ENCODE measurements at places on chromosomes 6 and 20. TPM values are rescaled to one million over a fixed set of nuclear protein-coding genes. Genes with fewer than 3 reads are reported as not detected.
A peak's percentile ranks its signal among the peaks of the same experiment; 100 is the strongest.

DNA sequence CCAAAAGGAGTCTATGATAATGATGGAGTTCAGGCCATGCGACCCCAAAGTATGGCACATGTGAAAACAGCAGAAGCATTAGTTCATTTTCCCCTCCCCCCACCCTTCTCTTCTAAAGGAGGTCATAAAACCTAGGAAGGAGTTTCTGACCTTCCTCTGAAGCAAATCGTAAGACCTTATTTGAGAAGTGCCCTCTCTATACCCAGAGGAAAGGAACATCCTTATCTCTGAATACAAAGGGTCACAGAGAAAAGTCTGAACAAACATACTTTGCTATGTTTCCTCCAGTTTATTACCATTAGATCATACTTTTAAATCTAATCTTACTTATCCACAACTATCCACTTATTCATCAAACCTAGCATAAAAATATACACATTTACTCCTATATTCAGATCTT is 48.6 kb downstream of the SLX4IP start:
- DNase-seq, result no peak

GRCh38 chr6:65064844-65065243 is 642.2 kb downstream of the EYS start:
- no peak for DNase-seq

- DNase-seq, result no peak
Observed at GRCh38 chr20:47263465-47264084, 92.9 kb downstream of the ZMYND8 start.

DNA sequence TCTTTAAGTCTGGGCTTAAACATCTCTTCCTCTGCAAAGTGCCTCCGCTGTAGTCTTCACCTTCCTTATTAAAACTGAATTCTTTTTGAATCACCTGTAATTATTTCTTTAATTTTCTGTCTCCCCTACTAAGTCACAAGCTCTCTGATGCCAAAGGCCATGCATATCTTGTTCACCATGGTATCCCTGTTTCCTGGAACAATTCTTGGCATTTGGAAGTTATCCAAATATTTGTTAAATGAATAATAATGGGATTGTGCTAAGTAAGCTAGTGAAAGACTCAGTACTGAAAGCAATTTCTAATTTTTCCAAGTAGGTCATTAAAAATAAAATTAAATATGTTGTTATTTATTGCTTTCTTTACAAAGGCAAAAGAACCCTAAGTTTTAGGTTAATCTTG is 12.2 kb downstream of the SNAP91 start:
- DNase-seq, result no peak

DNA sequence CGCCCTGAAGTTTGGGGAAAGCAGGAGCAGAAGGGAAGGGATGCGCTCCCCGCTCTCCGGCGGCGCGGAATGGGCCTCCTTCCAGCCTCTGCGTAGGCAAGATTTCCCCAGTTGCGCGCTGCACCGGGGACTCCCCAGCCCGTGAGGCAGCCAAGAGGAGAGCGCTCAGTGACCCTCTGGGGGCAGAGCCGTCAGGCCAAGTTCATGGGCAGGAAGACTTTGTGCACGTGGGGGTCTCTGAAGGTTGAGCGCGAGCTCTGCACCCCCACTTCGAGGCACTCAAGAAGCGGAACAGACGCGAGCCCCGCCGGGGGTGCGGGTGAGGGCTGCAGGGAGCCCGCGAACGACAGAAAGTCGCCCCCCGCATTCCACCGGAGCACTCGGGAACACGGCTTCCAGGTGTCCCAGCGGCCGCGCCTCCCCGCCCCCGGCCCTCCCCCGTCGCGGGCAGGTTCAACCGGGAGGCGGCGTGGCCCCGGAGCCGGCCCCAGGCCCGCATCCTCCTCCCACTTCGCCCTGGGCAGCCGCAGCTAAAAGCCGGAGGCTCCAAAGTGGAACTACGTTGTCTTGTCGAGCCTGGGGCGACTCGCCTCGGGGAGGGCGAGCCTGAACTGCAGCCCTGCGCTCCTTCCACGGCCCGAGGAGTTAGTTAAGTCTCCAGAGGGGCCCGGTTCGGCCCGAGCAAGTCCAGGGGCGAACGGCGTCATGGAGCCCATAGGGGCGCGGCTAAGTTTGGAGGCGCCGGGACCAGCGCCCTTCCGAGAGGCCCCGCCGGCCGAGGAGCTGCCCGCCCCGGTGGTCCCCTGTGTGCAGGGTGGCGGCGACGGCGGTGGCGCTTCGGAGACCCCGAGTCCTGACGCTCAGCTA is at the start of gene PPP1R3G:
Gene PPP1R3G (plus strand): TSS at position 561 of the 867 bp plus-strand sequence. CDS start 145 bp downstream, at position 706.
- DNase-seq, result peak; percentile 26

DNA sequence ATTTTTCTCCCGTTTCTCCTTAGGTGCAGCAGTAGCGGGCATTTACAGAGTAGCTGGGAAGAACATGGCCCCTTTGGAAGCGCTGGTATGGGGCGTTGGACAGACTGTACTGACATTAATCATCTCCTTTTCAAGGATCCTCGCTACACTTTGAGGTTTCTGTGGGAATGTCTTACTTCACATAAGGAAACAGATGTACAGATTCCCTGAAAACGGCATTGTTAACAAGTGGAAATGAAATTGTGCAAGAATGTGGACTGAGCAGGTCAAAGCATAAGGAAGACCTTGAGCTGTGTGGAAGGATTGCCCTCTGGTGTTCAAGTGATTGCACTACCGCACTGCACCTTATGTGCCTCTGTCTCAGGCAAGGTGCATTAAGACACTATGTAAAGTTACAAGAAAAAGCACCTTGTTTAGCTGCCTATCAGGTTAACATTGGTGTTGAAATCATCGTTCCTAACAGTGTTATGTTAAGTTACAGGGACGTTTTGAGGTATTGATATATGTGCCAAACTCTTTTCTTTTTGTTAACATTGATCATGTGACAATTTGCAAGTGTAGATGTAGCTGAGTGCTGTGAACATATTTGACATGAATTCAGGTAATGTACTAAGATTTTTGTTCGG is 38.0 kb downstream of the TMEM170B start:
- no peak for DNase-seq

DNA sequence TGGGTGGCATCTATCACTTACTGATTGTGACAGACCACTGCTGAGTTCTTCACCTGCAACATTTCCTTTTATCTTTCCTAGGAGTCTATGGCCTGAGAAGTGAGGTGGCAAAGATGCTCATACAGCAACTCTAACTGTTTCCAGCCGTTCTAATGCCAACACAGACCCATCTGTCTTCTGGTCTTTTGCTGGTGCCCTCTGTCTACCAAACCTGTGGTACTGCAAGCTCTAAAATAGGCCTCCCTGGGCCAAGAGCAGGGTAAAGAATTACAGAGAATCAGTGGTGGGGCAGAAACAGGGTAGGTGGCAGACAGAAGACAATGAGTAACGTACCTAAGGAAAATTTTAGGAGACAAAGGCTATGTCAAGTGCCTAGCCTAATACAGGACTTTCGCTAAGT is 611.0 kb upstream of the FLRT3 start:
- no peak for DNase-seq

GRCh38 chr6:6631534-6632276 is 43.2 kb downstream of the LY86 start:
- DNase-seq, result no peak

DNA sequence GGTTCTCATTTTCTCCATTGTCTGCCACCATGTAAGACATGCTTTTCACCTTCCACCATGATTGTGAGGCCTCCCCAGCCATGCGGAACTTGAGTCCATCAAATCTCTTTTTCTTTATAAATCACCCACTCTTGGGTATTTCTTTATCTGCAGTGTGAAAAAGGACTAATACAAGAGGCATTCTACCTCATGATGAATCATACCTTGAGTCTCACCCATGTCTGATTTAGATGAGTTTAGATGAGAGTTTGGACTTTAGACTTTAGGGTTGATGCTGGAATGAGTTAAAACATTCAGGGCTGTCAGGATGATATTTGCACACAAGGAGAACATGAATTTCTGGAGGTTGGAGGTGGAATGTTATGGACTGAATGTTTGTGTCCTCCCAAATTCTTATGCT is 545.6 kb downstream of the C6orf118 start:
- DNase-seq, result no peak

- no peak for DNase-seq
Observed at GRCh38 chr6:21107796-21108195, 485.8 kb upstream of the SOX4 start.

- DNase-seq, result no peak
Observed at GRCh38 chr6:155259204-155259603, 4.6 kb upstream of the CLDN20 start.

GRCh38 chr20:33875055-33875454 is 63.9 kb downstream of the CHMP4B start:
- DNase-seq, result peak; percentile 31

DNA sequence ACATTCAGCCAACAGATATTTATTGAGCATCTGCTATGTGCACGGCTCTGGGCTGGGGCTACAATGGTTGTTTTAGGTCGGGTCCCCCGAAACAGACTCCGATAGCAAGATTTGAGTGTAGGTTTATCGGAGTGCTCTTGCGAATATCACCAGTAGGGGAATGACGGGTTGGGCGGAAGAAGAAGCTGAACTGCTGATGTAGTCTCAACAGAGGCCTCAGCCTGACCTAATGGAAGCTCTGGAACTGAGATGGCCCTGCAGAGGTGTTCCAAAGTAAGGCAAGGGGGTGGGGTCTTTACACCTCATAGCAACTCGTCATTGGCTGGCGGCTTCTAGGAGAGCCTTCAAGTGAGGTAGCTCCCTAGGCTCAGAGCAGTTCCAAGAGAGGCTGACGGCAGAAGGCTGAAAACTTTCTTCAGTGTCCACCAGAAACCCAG is 1.1 kb downstream of the L3MBTL1 start:
- no peak for DNase-seq

GRCh38 chr20:32510601-32511357 is 74.4 kb downstream of the NOL4L start:
- no peak for DNase-seq

DNA sequence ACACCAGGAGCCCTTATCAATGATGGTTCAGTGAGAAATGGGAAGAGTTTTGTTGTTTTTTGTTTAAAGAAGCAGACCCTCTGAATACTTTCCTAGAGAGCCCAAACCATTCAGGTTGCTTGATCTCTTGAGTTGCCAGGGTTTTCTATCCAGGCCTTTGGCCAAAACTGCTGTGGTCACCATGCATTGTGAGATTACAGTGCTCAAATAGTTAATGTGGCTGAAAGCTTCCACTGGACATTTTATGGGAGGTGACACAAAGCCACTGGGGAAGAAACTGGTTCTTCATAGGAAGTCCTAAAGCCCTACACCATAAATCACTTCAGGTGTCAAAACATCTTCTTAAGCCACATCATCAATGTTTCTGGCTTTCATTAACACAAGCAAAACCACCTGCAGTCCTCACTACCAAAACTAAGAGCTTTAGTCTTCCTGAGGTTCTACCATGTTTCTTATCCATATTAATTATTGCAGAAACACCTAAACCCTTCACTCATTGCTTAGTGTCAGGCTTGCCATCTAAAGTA is 101.6 kb downstream of the IBTK start:
- DNase-seq, result no peak

GRCh38 chr6:158552796-158553138 is 7.1 kb upstream of the TMEM181 start:
- DNase-seq, result no peak

GRCh38 chr6:139568956-139569538 is 194.6 kb upstream of the CITED2 start:
- DNase-seq, result no peak

GRCh38 chr6:150770637-150771036 is 94.9 kb upstream of the MTHFD1L start:
- no peak for DNase-seq

DNA sequence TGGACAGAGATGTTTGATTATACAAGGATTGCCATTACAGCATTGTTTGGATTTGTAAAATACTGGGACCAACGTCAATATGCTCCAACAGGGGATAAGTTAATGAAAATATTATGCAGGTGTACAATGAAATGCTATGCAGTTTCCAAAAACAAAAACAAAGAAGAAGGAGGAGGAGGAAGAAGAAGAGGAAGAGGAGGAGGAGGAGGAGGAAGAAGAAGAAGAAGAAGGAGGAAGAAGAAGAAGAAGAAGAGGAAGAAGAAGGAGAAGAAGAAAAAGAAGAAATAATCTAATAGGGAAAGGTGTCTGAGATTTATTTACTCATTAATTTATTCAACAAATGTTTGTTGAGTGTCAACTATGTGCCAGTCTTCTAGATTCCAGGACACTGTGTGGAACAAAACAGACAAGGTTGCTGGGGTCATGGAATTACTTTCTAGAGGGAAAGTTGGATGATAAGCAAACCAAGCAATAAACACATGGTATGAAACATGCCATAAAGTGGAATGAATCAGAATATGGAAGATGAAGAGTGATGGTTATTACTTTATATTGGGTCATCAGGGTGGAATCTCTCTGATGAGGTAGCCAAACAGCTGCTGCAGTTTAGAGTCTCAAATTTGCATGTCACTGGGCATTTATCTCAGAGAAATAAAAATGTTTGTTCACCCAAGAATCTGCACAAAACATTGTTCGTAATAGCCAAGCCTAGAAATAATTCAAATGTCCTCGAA is 6.3 kb upstream of the TRIM27 start:
- DNase-seq, result no peak

- no peak for DNase-seq
Observed at GRCh38 chr6:92892626-92893170, 526.7 kb downstream of the EPHA7 start.

GRCh38 chr6:106117579-106117978 is 31.4 kb downstream of the PRDM1 start:
- DNase-seq, result no peak

DNA sequence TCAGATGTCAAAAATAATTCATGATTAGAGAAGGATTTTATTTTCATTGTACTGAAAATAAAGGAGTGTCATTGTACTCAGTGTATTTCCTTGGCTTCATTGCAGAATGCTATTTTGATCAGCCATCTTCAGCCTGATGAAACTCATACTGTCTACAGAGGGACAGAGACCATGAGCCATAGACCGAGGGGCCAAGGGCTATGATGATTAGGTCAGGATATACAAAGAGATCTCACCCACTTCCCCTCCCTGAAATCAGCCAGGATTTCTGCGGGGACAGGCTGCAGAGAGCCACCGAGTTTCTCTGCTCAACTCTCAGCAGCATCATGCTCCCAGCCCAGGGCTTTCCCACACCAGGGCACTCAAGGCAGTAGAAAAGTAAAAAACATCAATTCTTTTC is 47.0 kb downstream of the ALDH8A1 start:
- DNase-seq, result no peak

DNA sequence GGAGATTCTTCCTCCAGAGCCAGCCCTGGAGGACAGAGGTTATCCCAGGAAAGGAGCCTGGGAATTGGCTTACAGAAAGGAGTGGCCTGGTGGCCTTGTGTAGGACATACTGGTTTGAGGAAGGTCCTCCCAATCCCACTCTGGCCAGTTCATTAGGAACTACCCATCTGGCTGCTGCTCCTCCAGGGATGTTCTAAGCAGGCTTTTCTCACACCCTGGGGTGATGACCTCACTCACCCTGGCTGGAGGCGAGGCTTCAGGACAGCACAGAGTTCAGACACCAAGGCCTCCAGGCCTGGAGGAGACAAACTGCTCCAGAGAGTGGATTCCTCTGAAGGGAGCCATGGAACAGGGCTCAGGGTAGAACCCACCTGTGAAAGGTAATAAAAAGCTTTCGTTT is 8.9 kb downstream of the GNMT start:
- no peak for DNase-seq

- no peak for DNase-seq
Observed at GRCh38 chr6:141475259-141475658, 657.5 kb upstream of the GJE1 start.

The B3GAT2 gene
- total RNA-seq, result not detected

The COL20A1 gene
- not detected for total RNA-seq

The C20orf141 gene
- not detected for total RNA-seq

The SOBP gene
- 1.1 TPM for total RNA-seq

The MCCD1 gene
- total RNA-seq, result not detected
